ENCODE measurements at places on chromosomes 2 and 18. TPM values are rescaled to one million over a fixed set of nuclear protein-coding genes. Genes with fewer than 3 reads are reported as not detected.

Gene ASB18
- 3.5 TPM for total RNA-seq

Gene MYL1
- total RNA-seq, result 6,866 TPM

Gene ZAP70
- total RNA-seq, result 3.7 TPM

Gene CD302
- 24.5 TPM for total RNA-seq

Gene AQP4
- 37.6 TPM for total RNA-seq

Gene MROH2A
- 2.5 TPM for total RNA-seq

Gene CTAGE1
- total RNA-seq, result not detected

Gene ANKRD39
- 12.0 TPM for total RNA-seq

Gene TWSG1
- total RNA-seq, result 74.1 TPM

Gene SCG2
- total RNA-seq, result 2.4 TPM

Gene MC2R
- total RNA-seq, result not detected

Gene VPS54
- 36.0 TPM for total RNA-seq

Gene IL1R1
- 16.1 TPM for total RNA-seq

Gene CFLAR
- 120 TPM for total RNA-seq

Gene CPLX4
- not detected for total RNA-seq

Gene DSG4
- total RNA-seq, result not detected

Gene TANC1
- total RNA-seq, result 53.3 TPM

Gene L3MBTL4
- 6.5 TPM for total RNA-seq

Gene PCARE
- total RNA-seq, result 3.3 TPM

Gene POTEI
- 0.21 TPM for total RNA-seq

Gene TUBB8B
- not detected for total RNA-seq

Gene C2orf78
- not detected for total RNA-seq

Gene RMDN2
- total RNA-seq, result 10.9 TPM

Gene MC5R
- not detected for total RNA-seq

Gene GATA6
- 2.2 TPM for total RNA-seq

Gene C2orf15
- 0.92 TPM for total RNA-seq

Gene GCKR
- not detected for total RNA-seq

Gene ALKAL2
- total RNA-seq, result 2.3 TPM

Gene TWIST2
- total RNA-seq, result 21.8 TPM

Gene PROC
- not detected for total RNA-seq

Gene ZDBF2
- 38.6 TPM for total RNA-seq

Gene CFAP65
- total RNA-seq, result not detected

Gene RESP18
- not detected for total RNA-seq

Gene RASGRP3
- 109 TPM for total RNA-seq

Gene CD8A
- total RNA-seq, result 0.72 TPM

Gene CNGA3
- 0.51 TPM for total RNA-seq

Gene OTOS
- total RNA-seq, result not detected

Gene RAX
- total RNA-seq, result not detected

Gene TRPM8
- not detected for total RNA-seq

Gene POTEJ
- not detected for total RNA-seq

Gene SOX11
- 15.8 TPM for total RNA-seq

Gene SLC4A5
- 2.6 TPM for total RNA-seq

Gene RNF144A
- total RNA-seq, result 25.5 TPM

Gene HNMT
- 17.3 TPM for total RNA-seq

Gene MAPRE3
- 4.0 TPM for total RNA-seq

Gene TGIF1
- 43.5 TPM for total RNA-seq
